AG09319 (cell line): ENCODE measurements at places on chromosomes 1 and 21.

GRCh38 chr1:40838045-40838979 lies 23.9 kb downstream of the CITED4 start:
- no peak for DNase-seq

DNA sequence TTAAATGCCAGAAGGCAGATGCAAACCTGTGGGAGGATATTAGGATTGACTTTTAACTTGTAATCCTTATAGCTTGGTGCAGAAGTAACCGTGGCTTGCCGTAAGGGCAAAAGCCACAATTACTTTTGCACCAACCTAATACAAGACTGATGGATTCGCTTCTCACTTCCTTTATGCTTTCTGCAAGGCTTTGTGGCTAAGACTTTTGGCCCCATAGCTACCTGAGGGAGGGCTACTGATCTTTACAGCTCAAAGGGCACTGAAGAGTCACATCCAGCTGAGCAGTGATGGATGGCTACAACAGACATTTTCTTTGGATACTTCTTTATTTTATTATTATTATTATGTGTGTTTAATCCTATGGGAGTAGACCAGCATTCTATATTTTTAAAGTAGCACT lies 140.4 kb downstream of the ST6GALNAC5 start:
- no peak for DNase-seq

DNA sequence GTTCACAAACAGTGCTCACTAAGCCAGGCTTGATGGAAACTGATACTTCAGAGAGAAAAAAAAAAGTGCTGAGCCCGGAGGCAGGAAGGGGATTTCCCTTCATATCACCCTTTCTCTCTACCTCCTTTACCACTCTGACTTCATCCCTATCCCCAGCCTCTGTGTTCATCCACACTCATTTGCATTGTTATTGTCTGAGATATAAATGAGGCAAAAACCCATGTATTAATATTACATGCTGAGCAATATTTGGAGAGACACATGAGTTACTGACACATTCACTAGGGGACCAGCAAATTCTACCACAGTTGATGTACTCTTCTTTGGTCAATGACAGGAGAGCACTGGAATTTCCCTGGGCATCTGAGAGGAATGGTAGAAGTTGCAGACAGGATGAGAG lies 175.8 kb downstream of the TNFSF18 start:
- DNase-seq: no peak

- no peak for DNase-seq
Observed at GRCh38 chr1:38153066-38153777, 106.6 kb upstream of the POU3F1 start.

- DNase-seq: no peak
Observed at GRCh38 chr1:169745015-169745861, 11.4 kb upstream of the SELE start.

- DNase-seq: no peak
Observed at GRCh38 chr1:229896306-229896705, 170.7 kb upstream of the GALNT2 start.

DNA sequence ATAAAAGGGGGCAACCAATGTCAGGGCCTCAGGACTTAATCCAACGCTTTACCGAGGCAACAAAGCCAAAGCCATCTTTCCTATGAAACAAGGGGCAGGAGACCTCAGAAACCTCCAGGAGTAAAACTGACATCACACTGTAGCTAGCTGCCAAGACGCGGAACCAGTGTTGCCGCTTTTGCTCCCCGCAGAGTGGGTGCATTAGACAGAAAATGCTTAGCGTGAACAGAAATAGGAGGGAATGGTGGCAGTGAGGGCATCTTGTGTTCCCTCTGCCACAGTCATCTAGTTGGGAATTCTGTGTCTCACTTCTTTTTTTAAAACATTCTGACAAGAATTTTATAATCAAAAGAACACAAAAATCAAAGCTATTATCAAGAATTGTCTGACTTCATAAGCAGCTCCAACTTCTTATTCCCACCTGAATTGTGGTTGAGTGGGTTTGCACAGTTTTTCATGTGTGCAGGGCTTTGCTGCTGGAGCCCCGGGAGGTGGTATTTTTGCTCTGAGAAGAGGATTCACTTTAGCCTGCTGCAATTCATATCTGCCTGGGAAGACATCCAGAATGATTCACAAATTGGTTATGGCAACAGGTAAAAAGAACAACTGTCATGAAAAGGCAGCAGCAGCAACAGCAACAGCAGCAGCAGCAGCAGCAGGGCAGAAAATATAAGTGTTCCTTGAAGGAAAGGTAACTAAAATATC lies 82.2 kb upstream of the DIRAS3 start:
- no peak for DNase-seq

DNA sequence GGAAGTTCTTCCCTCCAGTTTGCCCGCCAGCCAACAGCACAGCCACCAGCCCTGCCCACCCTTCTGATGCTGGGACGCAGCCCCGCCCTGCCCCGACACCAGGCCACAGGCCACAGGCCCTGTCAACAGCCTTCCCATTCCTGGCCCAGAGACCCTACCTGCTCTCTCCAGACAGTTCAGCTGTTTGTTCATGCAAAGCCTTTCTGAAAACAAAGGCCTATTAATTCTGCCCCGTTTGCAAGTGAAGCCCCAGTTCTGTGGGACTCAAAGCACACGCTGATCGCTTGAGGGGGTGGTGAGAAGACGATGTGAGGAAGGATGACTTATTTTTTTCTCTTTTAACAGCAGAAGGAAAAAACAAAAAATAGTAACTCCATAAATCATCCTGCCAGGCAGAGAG lies 55.4 kb upstream of the KIF26B start:
- no peak for DNase-seq

GRCh38 chr1:28258628-28259251 lies 578 bp upstream of the SESN2 start:
- DNase-seq: no peak

DNA sequence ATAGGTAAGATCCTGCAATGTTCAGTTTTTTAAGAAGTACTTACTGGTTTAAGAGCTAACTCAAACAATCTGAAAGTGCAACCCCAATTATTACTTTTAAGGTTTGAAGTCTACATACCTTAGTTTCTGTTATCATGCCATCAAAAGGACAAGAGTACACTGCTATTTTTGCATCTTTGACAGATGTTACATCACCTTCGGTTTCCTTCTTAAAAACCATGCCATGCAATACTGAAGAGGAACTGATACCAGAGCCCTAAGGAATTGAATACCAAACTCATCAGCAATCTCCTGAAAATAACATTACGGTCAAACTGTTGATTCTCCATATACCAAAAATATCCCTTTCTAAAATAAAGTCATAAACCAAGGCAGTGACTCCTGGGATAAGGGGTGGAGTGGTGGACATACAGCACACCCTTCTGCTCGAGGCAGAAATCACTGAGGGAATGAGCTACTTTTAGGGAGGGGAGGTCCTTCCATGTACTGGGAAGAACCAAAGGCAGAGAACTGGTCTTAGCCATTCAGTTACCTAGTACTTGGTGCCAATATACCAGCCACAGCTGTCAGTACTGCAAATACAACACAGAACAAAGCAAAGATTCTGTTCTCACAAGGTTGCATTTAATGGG lies 8.5 kb downstream of the CCT8 start:
- no peak for DNase-seq

- no peak for DNase-seq
Observed at GRCh38 chr1:17095141-17095540, 24.1 kb downstream of the PADI2 start.

- no peak for DNase-seq
Observed at GRCh38 chr1:168163670-168164069, 15.1 kb upstream of the TIPRL start.

- no peak for DNase-seq
Observed at GRCh38 chr21:37849506-37850102, 66.7 kb downstream of the KCNJ6 start.

GRCh38 chr1:151711951-151712350 lies 4.7 kb downstream of the CELF3 start:
- DNase-seq: no peak

DNA sequence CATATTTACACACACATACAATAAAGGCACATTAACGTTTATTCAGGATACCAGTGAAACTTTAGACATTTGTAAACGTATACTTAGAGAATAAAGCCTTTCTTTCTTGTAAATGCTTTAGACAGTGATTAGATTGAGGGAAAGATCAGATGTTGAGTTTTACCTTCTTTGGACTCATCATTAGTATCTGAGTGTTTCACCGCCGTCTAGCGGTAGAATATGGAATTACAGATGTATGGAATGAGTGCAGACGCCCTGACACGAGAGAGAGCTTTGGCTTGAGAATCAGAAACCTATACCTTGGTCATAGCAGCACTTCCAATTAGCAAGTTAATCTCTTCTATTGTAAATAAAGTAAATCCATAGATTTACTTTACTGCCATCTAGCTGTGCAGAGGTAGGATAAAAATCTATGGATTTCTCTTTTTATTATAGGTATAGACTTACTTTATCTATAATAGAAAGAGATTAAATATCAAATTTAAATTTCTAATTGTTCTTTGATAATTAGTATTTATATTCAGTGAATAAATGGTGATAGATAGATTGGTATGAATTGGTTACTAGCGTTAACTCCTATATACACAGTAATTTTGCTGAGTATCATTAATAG lies 12.6 kb downstream of the FLG2 start:
- DNase-seq: no peak

DNA sequence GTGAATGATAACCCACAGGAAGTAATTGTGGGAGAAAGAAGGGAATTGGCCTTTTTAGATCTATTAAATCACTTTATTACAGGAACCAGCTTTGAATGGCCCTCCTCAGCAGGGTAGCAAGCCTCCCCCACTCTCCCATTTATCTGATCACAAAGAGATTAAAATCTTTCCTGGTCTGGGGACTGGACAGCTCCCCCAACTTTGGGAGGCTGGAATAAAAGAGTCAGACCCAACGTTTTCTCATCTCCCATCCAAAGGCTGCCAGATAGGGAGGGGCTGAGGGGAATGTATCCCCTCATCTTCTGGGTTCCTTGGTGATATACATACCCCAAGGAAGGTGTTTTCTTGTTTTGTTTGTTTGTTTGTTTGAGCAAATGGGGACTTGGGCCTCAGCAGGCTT lies 2.4 kb downstream of the LIN28A start:
- no peak for DNase-seq

DNA sequence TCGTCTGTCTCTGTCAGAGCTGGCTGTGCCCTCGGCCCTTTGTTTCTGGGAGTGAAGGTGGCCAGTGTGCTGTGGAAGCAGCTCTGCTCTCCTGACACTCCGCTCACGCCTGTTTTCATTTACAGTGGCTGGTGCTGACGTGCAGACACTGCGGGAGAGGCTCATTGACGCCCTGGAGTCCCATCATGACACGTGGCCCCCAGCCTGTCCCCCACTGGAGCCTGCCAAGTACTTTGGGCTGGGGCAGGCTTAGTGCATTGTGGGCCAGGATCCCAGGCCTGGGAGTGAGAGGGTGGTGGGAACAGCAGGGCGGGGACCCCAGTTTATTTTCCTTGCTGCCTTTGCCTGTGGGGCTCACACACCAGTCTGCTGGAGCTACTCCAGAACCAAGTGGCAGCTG lies 21.1 kb downstream of the QSOX1 start:
- DNase-seq: no peak

DNA sequence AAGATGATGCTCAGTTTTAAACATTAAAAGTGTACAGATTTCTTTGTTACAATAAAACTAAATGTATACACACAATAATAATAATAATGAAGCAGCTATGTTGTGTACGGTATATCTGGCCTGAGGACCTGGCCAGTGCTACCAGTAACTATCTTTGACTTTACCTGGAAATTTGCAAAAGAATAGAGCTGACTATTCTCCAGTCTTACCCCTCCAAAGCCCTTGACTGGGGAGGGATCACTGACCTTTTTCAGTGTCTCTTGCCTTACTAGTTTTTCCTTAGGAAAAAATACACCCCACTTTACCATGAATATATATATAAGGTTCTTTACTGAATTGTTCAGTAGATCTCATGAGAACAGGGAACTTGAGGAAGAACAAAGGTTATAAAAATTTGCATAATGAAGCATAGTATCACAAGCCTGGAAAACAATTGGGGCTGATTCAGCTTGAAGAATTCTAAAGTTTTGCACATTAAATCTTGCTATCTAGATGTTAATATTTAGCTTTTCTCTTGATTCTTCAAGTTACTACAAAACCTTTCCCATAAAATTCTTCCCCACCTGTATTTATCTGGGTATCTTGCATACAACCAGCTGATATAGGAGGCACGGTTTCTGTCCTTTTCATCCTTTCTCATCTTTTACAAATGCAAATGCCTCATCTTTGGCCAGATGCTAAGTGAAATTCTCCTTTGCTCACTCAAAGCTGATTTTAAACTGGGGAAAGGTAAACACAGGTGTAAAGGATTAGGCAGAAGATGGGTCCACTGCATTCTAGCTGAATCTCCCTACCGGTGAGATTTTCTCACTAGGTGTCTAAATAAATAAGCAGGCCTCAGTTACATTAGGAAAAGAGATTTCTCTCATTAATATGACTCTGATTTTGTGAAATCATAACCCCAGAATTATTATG lies 25.0 kb upstream of the SLAMF1 start:
- DNase-seq: no peak

GRCh38 chr1:116738673-116739370 lies 15.4 kb upstream of the CD2 start:
- no peak for DNase-seq

DNA sequence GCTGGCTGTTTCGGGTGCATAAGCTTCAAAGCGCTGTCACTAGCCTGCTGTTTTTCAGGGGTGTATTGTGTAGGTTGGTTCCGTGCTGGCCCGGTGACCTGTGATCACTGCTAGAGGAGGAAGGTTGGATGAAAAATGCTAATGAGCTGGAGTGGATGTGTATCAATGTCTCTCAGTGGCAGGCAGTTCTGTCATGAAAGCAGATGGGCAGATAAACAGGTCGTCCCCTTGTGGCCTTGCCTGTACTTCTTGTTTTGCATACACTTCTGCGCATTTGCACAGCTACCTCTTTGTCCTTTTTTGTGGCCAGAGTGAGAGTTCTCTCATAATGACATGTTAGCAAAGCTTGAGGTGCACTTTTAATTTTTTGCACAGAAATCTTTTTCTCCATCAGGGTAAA lies 2.9 kb downstream of the SELENON start:
- DNase-seq: no peak

DNA sequence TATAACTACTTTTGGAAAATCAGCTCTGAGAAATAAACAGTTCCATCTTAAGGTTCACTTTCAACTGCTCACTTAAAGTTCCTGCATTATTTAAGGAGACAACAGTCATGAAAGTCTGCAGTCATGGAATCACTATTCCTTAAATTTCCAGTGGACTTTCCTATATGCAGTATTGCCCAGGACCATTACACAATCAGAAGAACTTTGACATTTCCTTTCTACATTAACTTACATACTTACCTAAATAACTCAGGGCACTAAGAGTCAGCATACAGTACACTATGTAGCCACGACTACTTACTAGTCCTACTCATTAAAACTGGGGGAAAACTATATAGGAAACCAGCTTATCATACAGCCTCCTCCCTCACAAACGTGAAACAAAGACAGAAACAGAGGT lies 220.1 kb downstream of the SLC45A1 start:
- no peak for DNase-seq

DNA sequence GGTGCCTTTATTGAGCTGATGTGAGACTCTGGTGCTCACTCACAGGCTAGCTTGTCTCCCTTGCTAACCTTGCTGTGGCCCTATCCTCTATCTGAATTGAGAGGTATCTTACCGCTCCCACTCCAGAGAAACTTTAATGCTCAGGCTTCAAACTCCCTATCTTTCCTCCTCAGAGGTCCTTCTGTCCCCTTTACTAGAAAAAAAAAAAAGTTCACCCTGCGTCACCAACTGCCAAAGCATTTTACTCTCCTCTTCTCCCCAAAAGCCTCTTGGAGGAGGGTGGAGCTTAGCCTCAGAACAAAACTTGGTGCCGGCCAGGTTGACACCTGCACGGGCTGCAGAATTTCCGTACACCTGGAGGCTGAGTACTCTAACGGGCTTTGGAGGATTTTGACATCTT lies 55.1 kb downstream of the ATP2B4 start:
- no peak for DNase-seq
